ENCODE measurements at places on chromosomes 2 and 18.
A peak's percentile ranks its signal among the peaks of the same experiment; 100 is the strongest.

DNA sequence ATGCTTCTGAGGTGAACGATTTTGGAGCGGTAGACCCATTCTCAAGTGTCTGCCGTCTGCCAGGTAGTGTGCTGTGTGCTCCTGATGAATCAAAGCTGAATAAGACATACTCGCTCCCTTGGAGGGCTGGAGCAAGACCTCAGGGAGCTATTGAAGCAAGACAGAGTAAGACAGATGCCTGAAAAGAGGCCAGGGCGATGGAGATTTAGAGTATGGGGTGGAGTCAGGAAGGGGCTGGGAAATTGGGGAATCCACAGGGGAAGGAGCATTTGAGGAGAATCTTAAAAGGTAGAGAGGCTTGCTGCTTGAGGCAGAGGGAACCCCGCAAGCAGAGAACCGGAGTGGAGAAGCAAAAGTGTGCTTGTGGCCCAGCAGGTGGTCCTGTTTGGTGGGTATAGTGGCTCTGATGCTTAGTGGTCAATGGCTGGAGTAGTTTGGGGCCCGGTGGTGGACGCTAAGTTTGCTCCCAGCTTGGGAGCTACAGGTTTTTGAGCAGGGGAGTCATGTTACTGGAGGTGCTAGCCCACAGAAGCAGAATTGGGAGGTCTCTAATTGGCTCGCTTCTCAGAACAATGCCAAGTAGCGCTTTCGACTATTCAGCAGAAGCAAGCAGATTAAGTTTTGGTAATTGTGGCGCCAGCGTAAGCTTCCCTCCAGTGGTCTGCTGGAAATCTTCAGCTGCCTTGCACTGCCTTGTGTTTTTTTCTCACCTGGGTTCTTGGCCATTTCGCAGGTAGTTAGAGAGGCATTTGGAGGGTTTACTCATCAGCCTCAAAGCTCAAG is 2.0 kb downstream of the CNNM4 start:
- peak; percentile 17 for DNase-seq

DNA sequence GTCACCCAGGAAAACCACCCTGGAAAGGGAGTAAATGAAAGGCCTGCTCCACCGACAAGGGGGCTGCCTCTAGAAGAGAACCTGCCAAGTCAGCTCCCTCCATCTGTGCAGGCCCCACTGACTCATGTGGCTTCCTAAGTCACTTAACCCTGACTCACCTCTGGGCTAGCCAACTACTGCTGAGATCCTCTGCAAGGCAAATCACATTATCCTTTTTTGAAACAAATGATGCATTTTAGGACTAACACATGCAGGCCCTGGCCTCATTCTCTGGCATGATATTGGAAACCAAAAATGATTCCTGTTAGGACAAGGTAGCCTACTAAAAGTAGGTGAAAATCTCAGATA is 474.6 kb downstream of the EPHA4 start:
- no peak for DNase-seq

- no peak for DNase-seq
Observed at GRCh38 chr18:26840965-26841364, 24.5 kb downstream of the AQP4 start.

DNA sequence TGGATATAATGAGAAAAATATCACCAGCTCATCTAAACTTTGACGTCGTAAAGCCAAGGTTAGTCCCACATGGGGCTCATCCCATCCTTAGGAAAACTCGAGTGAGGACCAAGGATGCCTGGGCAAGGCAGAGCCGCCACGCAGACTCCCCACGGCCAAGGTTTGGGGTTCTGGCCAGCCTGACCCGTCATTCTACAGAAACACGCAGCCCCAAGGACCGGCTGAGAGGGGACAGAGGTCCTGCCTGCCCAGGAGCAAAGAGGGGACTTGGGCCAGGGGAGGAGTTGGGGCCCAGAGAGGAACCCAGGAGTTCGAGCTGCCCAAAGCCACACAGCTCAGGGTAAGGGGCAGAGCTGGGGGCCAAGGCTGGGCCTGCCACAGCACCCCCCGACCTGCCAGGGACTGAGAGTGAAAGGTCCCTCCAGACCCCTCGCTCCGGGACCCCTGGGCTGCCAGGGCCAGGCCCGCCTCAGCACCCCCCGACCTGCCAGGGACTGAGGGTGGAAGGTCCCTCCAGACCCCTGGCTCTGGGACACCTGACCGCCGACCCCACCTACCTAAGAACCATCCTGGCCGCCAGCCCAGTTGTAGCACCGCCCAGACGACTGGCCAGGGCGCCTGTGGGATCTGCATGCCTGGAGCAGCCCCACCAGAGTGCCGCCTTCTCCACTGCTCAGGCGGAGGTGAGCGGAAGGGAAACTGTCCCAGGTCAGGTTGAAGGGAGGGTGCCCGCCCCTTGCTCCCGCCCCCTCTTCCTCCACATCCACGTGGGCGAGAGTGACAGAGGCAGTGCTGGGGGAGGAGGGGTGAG is at the start of gene PDCD1:
PDCD1 (minus strand) TSS at position 689 of the 811 bp plus-strand sequence; CDS start at position 633, 56 bp downstream.
- no peak for DNase-seq

- DNase-seq: no peak
Observed at GRCh38 chr2:62439425-62439824, 66.6 kb downstream of the TMEM17 start.

GRCh38 chr18:39025531-39025930 is 1459.9 kb upstream of the CELF4 start:
- no peak for DNase-seq

- no peak for DNase-seq
Observed at GRCh38 chr2:112187805-112188596, 49.8 kb downstream of the FBLN7 start.

GRCh38 chr2:222569826-222570225 is 86.1 kb downstream of the FARSB start:
- DNase-seq: no peak

DNA sequence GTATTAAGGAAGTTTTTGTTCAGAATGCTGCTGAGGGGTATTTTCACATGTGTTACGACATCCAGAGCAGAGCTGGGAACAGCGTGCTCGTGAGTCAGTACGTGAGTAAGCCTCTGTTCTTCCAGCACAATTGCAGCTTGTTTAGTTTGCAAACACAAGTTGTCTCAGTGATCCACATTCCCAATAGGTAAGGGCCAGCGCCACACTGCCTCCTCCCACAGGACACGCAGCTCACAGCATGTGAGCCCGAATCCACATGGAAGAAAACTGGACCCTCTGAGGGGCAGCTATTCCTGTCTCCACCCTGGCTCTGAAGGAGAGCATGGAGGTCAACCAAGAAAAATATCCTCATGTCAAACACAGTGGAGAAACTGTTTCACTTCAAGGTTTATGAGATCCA is 173.9 kb upstream of the PID1 start:
- no peak for DNase-seq

GRCh38 chr2:626491-627339 is 50.5 kb downstream of the TMEM18 start:
- no peak for DNase-seq

GRCh38 chr18:32318581-32318980 is 128.7 kb downstream of the MEP1B start:
- DNase-seq: no peak

DNA sequence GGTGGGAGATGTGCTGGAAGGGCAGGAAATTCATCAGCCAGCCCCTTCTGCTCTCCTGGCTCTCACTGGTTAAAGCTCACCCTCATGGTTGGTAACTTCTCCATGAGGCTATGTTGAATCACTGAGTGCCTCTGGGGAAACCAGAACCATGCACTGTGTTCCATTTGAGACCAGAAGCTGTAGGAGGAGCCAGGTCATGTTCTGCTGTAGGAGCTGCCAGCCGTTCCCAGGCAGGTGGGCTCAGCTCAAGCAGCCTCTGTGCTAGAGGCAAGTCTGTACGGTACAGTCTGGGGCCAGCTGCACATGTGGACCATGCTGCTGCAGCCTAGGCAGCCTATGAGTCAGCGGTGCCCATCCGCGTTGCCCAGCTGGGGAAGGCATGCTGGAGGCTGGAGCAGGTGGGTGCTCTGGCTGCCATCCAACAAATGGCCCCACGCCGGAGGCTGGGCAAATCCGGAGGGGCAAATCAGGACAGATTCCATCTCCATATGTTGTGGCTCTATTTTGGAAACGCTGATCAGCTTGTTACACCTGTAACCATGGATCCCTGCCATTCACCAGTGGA is 22.0 kb upstream of the KCNF1 start:
- peak; percentile 84 for DNase-seq

GRCh38 chr2:37705191-37705590 is 33.7 kb upstream of the CDC42EP3 start:
- no peak for DNase-seq

- DNase-seq: no peak
Observed at GRCh38 chr2:24571828-24572442, 80.9 kb downstream of the NCOA1 start.

DNA sequence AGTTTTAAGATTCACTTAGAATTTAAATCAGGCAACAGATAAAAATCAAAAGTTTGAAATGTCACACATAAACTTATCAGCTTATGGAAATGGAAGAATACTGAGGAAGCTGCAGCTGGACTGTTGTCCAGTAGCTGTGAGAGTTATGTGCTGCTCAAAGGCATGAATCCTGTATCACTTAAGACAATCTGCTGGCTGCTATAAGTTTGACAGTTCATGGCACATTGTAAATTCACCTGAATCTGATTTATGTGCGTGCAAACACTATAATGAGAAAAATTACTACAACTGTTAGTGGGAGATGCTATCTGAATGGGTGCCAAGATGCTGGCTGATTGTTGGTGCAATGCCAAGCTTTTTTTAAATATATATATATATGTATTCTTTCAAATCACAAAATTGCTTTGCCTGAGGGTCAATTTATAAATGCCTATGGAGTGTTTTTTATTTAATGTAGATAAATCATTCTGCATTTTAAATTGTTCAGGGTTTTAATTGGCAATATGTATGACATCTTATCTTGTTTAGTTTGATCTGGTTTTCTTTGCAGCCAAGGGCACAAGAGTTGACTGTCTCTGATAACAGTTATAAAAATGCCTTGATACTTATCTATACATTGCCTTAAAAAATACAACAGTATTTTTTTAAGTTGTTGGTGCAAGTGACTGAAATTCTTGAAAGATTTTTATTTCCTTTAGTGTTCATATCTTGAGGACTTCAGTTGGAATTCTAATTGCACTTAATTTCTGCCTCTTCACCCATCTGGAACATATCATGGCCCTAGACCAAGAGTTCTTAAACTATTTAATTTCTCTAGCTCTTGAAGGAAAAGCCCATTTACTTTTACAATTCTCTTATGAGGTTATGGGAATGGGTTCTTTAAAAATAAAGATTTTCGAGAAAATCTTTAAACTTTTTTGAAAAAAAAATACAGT is 48.7 kb downstream of the CAVIN2 start:
- peak; percentile 53 for DNase-seq

DNA sequence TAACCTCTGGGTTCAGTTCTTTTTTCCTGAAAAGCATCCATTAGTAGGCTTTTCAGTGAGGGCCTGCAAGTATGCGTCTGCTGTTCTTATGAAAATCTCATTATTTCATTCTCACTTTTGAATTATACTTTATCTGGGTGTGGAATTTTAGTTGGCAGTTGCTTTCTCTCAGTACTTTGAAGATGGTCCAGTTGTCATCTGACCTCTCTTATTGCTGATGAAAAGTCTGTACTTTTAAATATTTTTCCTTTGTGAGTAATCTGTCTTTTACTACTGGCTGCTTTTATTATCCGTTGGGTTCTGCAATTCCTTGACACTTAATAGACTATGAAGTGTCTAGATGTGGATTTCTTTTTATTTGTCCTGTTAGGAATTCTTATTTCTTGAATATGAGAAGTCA is 307.8 kb downstream of the CYP26B1 start:
- no peak for DNase-seq

DNA sequence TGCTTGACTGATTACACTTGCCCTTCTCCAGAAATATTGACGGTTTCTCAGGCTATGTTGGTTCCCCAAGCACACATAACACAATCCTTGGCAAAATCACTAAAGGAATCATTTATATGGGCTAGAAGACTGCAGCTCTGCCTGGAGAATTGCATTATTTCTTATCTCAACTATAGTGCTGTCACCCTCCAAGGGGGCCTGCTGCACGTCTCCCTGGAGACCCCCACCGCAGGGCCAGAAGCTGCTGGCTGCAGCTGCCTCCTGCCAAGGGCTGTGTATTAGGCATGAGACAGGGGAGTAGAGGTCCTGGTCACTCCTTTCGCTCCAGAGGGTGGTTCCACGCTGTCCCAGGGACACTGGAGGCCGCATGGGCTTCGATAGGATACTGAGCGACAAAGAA is 76.6 kb downstream of the LRRC30 start:
- DNase-seq: no peak

- DNase-seq: no peak
Observed at GRCh38 chr2:111196435-111196834, 75.7 kb downstream of the BCL2L11 start.

GRCh38 chr2:42764096-42764495 is at the start of gene OXER1:
OXER1 (minus strand) TSS chr2:42764135; CDS start chr2:42764062, 73 bp downstream.
- DNase-seq: no peak

Measured in NCI-H2081 (cell line).